ENCODE measurements at places on chromosomes 5 and 9.
A peak's percentile ranks its signal among the peaks of the same experiment; 100 is the strongest.

DNA sequence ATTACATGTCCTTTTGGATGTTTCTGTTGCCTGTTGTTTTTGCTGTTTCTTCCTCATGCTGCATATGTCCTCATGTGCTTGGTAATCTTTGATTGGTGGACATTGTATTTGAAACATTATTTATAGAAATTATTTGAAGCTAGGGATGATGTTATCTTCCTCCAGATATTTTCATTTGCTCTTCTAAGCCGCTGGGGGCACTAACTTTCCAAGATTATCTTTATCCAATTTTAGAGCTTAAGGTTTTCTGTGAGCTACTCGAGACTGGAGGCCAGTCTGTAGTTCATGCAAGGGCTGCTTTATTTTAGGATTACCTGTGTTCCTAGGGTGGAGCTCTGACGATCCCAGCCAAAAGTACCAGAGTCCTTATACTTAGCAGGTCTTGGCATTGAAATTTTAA, 40.9 kb downstream of the STX17 start:
- no peak for DNase-seq

DNA sequence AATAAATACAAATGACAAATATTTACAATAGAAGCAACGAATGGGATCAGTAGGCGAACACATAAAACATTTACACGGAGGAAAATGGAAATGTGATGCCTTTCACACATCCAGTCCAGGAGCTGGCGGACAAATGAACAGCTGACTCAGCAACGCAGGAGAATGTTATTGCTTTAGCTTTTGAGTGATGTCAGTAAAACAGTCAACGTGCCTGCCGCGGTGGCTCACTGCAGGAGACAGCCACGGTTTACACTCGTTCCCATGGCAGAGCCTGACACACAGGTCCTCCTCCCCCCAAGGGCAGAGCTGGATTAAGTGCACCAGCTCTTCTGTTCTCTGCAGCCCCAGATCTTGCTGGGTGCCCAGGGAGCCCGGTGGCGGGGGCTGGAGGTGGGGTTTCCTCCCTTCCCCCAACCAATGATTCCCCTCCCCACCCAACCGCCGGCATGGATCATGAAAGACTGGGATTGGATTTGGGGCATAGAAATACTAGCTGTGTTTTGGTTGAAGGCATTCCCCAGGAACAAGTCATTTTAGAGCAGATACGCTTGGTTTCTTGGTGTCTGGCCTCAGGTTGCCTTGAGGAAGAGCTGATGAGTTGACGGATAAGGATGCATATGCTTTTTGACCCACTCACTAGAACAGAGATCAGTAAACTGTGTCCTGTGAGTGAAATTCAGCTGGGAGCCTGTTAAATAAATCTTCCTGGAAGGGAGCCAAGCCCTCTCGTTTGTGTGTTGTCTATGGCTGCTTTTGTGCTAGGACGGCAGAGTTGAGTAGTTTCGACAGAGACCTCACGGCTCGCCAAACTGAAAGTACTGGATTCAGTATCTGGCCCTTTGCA, 12.5 kb downstream of the STC2 start:
- DNase-seq: no peak

DNA sequence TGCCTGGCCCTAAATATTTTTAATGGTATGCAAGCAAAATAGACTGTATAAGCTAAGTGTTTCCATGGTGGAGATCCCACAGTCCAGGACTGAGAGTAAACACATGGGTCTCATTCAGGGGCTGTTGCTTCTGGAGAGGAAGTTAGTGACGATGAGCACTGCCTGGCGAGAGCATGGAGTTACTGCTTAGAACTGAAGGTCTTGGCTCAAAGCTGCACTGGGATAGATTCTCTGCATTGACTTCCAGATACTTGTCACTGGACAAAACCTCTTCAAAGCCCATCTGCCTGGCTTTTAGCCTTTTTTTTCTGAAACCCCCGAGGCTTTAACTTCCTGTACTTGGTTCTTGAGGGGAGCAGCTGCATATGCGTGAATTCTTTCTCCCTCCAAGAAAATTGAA, 39.2 kb downstream of the GPR107 start:
- no peak for DNase-seq

- peak; percentile 90 for DNase-seq
These were observed 106.7 kb downstream of the MCTP1 start for GRCh38 chr5:95178046-95178651.

DNA sequence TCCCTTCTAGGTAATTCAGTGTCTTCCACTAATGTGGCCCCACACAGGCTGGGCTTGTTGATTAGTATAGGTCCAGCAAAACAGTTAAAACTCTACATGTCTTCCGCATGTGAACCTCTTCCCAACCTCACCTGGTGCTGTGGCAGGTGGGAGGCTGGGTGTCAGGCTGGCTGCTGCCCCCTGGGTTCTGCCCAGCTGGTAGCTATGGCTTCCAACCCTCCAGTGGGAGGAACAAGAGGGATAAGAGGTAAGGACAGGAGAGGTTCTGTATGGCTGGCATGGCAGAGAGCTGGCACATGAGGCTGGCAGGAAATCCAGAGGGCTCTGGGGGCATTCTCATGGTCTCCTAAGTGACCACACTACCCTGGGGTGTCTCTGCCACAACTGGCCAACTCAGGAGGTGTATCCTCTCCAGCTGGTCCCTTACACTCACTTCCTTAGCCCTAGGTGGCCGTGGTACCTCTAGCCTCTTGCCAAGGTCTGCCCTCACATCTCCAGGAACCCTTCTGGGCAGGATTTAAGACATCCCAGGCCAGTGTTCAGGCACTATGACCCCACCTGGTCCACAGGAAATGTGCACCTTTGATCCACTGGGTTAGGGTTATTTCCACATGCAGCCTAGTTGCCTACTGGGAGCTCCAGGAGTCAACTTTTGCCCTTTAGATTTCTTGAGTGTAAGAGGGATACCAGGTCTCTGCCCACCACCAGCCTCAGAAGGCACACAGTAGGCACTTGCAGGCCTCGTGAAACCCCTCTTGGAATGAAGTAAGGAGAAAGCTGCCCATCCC, 41.7 kb downstream of the AHRR start:
- DNase-seq: peak; percentile 18

- peak; percentile 30 for DNase-seq
These were observed 117.2 kb downstream of the NRG2 start for GRCh38 chr5:139925650-139926640.

DNA sequence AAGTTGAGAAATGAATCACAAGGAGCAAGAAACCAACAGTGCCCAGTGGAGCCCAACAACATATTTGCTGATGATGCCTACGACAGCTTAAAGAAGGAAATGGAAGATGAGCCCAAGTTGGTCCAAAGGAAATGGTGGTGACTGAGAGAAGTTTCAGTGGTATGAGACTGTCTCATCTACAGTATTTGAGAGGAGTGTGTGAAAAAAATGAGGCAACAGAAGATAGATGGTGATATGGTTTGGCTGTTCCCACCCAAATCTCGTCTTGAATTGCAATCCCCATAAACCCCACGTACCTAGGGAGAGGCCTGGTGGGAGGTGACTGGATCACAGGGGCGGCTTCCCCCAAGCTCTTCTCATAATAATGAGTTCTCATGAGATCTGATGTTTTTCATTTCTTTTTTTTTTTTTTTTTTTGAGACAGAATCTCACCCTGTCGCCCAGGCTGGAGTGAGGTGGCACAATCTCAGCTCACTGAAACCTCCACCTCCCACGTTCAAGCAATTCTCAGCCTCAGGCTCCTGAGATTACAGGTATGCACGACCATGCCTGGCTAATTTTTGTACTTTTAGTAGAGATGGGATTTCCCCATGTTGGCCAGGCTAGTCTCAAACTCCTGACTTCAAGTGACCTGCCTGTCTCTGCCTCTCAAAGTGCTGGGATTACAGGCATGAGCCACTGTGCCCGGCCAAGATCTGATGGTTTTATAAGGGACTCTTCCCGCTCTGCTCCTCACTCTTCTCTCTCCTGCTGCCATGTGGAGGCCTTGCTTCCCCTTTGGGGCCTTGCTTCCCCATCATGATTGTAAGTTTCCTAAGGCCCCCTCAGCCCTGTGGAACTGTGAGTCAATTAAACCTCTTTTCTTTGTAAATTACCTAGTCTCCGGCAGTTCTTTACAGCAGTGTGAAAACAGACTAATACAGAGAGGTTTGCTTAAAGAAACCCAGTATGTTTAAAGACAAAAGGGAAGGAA, 30.2 kb downstream of the EFCAB9 start:
- DNase-seq: no peak

GRCh38 chr5:61706751-61707150, 374.7 kb downstream of the ZSWIM6 start:
- no peak for DNase-seq

DNA sequence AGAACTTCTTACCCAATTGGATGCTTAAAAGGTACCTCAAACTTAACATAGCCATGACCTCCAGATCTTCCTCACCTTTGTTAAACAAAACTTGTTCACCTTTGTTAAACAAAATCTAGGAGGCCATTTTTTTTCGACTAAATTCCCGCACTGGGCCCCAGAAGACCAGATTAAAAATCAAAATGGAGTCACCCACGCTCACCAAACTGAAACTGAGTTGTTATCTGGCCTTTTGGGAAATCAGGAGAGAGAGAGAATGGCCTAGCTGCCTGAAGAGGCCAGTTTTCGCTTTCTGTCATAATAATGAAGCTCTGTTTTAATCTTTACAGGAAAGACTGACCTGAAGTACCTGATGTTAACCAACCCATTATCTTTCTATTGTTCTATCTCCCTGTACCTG, 69.4 kb downstream of the FYB1 start:
- no peak for DNase-seq

DNA sequence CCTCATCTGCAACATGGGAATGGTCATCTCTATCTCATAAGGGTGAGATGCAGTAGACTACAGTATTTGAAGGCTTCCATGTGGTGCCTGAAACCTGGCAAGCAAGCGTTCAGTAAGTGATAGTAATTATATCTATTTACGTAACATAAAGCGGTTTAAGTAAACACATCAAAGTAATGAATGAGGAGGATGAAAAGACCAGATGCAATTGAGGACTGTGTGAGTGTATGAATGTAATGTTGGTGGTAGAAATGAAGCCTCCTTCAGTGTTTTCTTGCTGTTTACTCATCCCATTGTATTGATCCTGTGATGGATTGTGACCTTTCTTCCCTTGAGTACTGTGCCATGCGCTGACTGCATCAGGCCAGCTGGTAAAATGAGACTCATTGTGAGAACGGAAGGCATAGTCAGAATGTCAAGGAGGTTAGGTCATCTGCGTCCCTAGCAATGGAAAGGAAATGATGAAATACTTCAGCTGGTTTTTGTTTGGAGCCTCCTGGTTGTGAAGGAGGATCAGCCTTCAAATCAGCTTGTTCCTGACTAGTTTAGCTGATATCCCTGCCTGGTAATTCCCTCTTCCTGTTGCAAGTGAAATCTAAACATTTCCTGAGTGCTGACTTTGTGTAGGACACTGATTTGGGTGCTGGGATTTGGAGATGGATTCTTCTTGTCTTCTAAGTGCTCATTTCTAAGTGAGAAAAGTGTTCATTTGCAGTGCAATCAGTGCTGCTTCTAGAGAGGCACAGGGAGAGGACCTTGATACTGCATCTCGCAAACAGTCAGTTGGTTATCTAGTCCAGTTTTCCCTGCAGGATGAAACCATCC, 35.6 kb downstream of the TNFSF8 start:
- DNase-seq: no peak

DNA sequence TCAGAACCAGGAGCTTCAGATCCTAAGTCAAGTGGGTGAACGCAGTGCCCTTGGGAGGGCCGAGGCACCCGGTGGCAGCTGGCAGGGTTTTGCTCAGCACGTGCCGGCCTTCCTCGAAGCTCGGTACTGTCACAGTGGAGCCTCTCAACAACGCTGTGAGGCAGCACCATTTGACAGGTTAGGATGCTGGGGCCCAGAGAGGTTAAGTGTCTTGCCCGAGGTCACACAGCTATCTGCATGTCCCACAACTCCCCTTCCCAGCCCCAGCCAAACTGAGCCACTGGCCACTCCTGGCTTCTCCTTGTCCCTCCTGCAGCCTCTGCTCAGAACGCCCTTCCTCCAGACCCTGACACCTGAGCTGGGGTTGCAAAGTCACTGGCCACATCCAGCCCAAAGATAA, 43.7 kb upstream of the RPL26L1 start:
- DNase-seq: no peak

- DNase-seq: no peak
These were observed 580.9 kb upstream of the WWC1 start for GRCh38 chr5:167710444-167711073.

GRCh38 chr5:7246287-7246686, 149.7 kb upstream of the ADCY2 start:
- DNase-seq: no peak

GRCh38 chr9:16515879-16516301, 354.6 kb downstream of the BNC2 start:
- no peak for DNase-seq

GRCh38 chr5:79798893-79799590, 109.4 kb downstream of the CMYA5 start:
- DNase-seq: no peak

GRCh38 chr5:111513131-111513520, 791 bp upstream of the STARD4 start:
- DNase-seq: no peak

GRCh38 chr9:9752722-9753121, 860.1 kb downstream of the PTPRD start:
- no peak for DNase-seq

- DNase-seq: no peak
These were observed 134.3 kb downstream of the MACROH2A1 start for GRCh38 chr5:135264451-135265440.

DNA sequence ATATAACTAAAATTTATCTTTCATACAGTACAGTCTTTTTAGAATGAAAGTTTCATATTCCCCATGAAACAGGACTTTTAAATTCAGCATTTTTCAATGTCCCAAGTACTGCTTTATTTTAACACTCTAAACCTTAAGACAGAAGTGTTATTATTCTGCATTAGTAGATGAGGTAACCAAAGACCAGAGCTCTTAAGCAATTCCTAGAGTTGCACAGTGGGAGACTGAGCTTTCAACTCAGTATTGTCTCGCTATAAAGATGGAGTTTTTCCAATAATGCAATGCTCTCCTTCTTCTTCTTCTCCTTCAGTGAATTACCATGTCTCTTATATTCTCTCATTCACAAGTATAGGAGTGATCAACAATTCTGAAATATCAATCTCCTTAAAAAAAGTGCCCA, 479.7 kb downstream of the CETN3 start:
- DNase-seq: no peak

GRCh38 chr5:178793696-178794095, 63.2 kb upstream of the ZNF354A start:
- no peak for DNase-seq

DNA sequence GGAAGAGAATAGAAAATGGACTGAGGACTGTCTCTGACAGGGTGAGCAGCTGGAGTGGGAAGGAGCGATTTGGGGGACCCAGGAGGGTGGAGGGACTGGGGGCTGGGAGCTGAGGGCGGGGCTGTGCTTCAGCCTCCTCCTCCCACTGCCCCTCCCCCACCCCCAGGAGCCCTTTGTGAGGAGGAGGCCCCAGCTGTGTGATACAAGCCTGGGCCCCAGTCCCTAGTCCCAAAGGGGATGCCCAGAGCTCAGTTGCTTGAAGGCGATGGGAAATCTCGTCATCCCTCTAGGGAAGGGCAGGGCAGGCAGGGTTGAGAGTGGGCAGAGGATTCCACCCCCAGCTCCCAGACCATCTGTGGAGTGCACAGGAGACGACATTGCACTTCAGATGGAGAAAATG, at the start of gene SPATA31E1:
Gene SPATA31E1, plus strand, starts transcription at position 251 of the 400 bp plus-strand sequence. Its CDS starts 15 bp downstream, at position 266.
- DNase-seq: peak; percentile 42

- no peak for DNase-seq
These were observed 55.5 kb downstream of the FAM81B start for GRCh38 chr5:95446560-95447221.

GRCh38 chr5:53024535-53024934, 35.4 kb downstream of the ITGA2 start:
- DNase-seq: no peak

Data from ecto neural progenitor cell (in vitro differentiated cells).